ENCODE measurements at places on chromosomes 6 and 20. TPM values are rescaled to one million over a fixed set of nuclear protein-coding genes. Genes with fewer than 3 reads are reported as not detected.

- no peak for DNase-seq
- H3K27me3 ChIP-seq, result peaks cover 75% of the 10 kb centered on the region
- H3K4me1 ChIP-seq, result no peaks in the 10 kb centered on the region
- H3K27ac ChIP-seq, result no peak overlapping the region
- H3K4me3 ChIP-seq, result no peak overlapping the region
These were observed 75.2 kb downstream of the JPH2 start for GRCh38 chr20:44111712-44112335.

Gene CGA
- not detected for total RNA-seq

Gene CNBD2
- total RNA-seq, result 5.0 TPM

GRCh38 chr20:63313349-63314014, 20.5 kb downstream of the COL20A1 start:
- H3K4me3 ChIP-seq, result no peak overlapping the region
- DNase-seq, result no peak
- H3K27me3 ChIP-seq, result peaks cover 100% of the 10 kb centered on the region
- peaks cover 9% of the 10 kb centered on the region for H3K36me3 ChIP-seq
- H3K27ac ChIP-seq, result no peak overlapping the region

DNA sequence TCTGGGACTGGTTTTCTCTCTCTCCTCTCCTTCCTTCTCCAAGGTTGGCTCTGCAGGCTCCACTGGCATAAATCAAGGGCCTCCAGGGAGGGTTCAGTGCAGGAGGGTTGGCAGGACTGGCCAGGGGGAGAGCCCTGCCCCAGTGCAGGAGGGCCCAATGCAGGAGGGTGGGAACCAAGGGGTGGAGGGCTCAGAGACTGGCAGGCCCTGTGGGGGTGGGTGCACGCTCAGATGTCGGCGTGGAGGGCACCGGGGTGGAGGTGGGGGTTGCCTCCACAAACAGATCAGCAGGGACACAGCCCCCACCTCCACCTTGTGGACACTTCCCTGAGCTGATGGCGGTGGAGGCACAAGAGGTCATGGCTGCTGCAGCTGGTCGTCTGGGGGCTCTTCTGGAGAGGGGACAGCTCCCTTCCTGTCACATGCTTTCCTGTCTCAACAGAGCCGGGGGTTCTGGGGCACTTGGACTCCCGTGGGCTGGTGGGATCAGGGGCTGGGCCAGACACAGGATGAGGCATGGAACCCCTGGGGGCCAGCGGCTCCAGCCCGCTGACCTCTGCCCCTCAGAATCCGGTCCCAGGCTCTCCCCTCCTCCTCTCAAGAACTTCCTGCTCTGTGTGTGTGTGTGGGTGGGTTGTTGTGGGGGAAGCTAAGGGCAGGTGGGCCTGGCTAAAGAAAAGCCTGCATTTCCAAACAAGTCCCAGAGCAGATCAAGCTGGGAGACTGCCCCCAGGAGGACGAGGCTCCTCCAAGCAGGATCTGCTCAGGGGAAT, 2.7 kb upstream of the ABHD16B start:
- peaks cover 32% of the 10 kb centered on the region for H3K27me3 ChIP-seq
- DNase-seq, result no peak
- peaks cover 87% of the 10 kb centered on the region for H3K36me3 ChIP-seq

- H3K36me3 ChIP-seq, result no peaks in the 10 kb centered on the region
- H3K4me3 ChIP-seq, result no peak overlapping the region
These were observed 144.9 kb downstream of the TFAP2A start for GRCh38 chr6:10269814-10270472.

DNA sequence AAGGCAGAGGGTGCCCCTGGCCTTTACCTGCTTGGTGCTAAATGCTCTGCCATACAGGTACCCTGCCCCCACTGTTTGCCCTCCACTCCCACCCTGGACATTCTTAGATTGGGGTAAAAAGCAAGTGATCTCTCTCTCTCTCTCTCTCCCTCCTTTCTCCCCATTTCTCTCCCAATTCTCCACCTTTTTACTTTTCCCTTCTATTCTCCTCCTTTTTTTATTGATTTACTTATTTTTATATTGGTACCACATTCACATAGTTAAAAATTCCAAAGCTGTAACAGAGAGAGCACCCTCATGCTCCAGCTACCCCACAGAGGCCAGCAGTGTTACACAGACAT, 37.7 kb upstream of the ID1 start:
- H3K4me1 ChIP-seq, result peaks cover 71% of the 10 kb centered on the region
- no peak for DNase-seq
- peak overlapping the region; percentile 18 for H3K27ac ChIP-seq
- peak overlapping the region; percentile 61 for H3K4me3 ChIP-seq

Gene TDRD6
- total RNA-seq, result 0.07 TPM

DNA sequence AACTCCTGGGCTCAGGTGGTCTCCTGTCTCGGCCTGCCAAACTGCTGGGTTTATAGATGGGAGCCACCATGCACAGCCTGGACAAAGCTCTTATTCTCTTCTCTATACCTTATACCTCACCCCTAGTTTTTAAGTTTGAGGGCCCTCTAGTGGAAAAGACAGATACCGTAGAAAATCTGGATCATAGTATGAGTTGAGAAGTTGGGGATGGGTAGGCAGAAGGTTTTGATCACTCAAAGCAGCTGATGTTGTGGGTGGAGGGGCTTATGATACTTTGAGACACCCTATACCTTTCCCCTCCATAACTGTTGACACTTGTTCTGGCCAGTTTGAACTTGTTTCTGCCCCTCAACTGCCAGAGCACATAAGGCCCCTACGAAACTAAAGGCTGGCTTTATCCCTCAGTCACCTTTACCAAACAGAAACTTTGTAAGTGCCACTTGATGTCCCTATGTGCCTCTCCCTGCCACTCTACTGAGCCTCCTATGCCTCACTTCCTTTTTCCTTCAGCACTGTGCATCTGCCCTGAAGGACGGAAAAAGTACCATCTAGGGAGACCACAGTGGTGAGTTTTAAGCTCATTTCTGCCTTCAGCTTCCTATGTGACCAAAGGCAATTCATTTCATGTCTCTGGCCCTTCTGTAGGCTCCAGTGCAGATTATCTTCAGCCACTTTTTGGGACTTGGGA, 28.6 kb downstream of the RALY start:
- H3K27ac ChIP-seq, result no peak overlapping the region
- H3K4me1 ChIP-seq, result peaks cover 76% of the 10 kb centered on the region
- peaks cover 5% of the 10 kb centered on the region for H3K36me3 ChIP-seq

Gene ESF1
- 14.7 TPM for total RNA-seq

DNA sequence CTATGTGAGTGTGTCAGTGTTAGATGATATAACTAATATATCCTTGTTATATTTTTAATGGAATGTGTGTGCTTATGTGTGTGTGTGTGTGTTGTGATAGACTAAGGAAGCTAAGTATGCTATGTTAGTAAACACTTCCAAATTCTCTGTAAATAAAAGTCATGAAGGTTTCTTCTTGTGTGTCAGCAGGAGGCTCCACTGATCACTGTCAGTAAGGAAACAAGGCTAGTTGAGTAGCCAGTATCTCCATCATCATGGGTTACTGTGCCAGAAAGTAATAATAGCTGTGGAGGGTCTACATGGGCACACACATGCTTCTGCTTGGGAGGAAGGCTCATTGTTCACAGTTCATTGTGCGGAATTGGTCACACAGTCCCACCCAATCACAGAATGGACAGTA, 302.8 kb upstream of the RNF217 start:
- H3K27me3 ChIP-seq, result no peaks in the 10 kb centered on the region
- DNase-seq, result no peak
- no peaks in the 10 kb centered on the region for H3K4me1 ChIP-seq
- no peak overlapping the region for H3K27ac ChIP-seq
- H3K4me3 ChIP-seq, result no peak overlapping the region

DNA sequence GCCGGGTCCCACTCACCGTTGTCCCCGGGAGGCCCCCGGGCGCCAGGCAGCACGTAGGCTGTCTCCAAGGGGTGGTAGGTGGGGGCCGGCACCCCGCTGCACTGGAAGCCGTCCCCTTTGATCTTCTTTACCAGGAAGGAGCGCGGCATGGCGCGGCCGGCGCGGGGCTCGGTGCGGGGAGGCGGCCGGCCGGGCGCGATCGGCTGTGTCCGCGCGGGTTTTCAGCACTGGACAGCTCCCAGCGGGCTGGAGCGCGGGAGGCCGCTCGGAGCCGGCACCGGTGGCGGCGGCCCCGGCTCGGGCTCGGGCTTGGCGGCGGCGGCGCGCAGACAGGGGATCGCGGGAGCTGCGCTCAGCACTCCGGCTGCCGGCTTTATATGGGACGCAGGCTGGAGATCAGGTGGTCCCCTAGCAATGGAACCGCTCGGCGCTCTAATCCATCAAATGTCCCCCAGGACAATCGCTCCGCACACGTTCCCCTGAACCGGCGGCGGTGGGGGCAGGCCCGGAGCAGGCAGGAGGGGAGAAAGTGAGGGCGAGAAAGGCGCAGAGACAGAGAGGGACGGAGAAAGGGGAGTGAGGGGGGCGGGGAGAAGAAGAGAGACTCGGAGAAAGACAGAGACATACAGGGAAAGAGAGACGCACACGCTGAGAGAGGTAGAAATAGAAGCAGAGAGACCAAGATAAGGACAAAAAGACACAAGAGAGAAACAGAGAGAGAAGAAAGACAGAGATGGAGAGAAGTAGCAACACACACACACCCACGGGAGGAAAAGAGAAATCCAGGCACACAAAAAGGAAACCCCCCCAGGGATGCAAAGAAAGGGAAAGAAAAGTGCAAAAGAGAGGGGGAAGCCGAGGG, at the start of gene SCRT2:
TSS of gene SCRT2 (minus strand) at position 350 of the 862 bp plus-strand sequence. CDS start at position 149, 201 bp downstream.
- peak within 1 kb of the TSS; percentile 30 for H3K4me3 ChIP-seq
- peaks cover 82% of the 10 kb centered on the region for H3K27me3 ChIP-seq
- DNase-seq, result peak; percentile 77
- H3K36me3 ChIP-seq, result no peaks in the 10 kb centered on the region
- peak within 1 kb of the TSS; percentile 76 for H3K27ac ChIP-seq

Gene FABP7
- not detected for total RNA-seq

Gene DZANK1
- 1.0 TPM for total RNA-seq

Gene GLP1R
- total RNA-seq, result 4.8 TPM

- H3K27ac ChIP-seq, result no peak overlapping the region
- H3K4me3 ChIP-seq, result no peak overlapping the region
- no peaks in the 10 kb centered on the region for H3K4me1 ChIP-seq
- no peaks in the 10 kb centered on the region for H3K36me3 ChIP-seq
- no peak for DNase-seq
These were observed 44.1 kb upstream of the CHRNA4 start for GRCh38 chr20:63405102-63405730.

- peak; percentile 36 for DNase-seq
- peaks cover 19% of the 10 kb centered on the region for H3K4me1 ChIP-seq
- H3K4me3 ChIP-seq, result peak within 1 kb of the TSS; percentile 83
- H3K27me3 ChIP-seq, result peaks cover 43% of the 10 kb centered on the region
These were observed at the start of gene COL19A1 for GRCh38 chr6:69866351-69866769. Gene COL19A1, plus strand, starts transcription at chr6:69866556. Its CDS starts 13,012 bp downstream, at chr6:69879568.

GRCh38 chr20:49399329-49399728, 83.1 kb downstream of the KCNB1 start:
- peaks cover 85% of the 10 kb centered on the region for H3K27me3 ChIP-seq
- H3K36me3 ChIP-seq, result no peaks in the 10 kb centered on the region
- no peak for DNase-seq
- no peaks in the 10 kb centered on the region for H3K4me1 ChIP-seq
- H3K27ac ChIP-seq, result no peak overlapping the region

DNA sequence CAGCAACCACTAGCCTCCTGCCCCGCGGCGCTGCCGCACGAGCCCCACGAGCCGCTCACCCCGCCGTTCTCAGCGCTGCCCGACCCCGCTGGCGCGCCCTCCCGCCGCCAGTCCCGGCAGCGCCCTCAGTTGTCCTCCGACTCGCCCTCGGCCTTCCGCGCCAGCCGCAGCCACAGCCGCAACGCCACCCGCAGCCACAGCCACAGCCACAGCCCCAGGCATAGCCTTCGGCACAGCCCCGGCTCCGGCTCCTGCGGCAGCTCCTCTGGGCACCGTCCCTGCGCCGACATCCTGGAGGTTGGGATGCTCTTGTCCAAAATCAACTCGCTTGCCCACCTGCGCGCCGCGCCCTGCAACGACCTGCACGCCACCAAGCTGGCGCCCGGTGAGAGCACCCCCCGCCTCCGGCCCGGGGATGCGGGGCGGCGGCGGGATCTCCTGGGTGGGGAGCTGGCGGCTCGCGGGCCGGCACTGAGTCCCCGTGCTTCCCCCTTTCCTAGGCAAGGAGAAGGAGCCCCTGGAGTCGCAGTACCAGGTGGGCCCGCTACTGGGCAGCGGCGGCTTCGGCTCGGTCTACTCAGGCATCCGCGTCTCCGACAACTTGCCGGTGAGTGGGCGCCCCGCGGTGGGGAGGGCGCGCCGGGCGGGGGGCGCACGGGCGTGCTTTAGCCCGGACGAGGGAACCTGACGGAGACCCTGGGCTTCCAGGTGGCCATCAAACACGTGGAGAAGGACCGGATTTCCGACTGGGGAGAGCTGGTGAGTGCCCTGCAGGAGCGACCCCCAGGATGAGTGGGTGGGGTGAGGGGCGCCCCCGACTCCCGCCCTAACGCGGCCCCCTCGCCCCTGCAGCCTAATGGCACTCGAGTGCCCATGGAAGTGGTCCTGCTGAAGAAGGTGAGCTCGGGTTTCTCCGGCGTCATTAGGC, 585 bp downstream of the PIM1 start:
- H3K36me3 ChIP-seq, result peaks cover 66% of the 10 kb centered on the region
- H3K4me1 ChIP-seq, result peaks cover 23% of the 10 kb centered on the region
- peak; percentile 74 for DNase-seq
- H3K27ac ChIP-seq, result peak overlapping the region; percentile 75
- H3K27me3 ChIP-seq, result no peaks in the 10 kb centered on the region

Gene SNPH
- 2.4 TPM for total RNA-seq

GRCh38 chr6:14946753-14947152, 299.1 kb upstream of the JARID2 start:
- no peaks in the 10 kb centered on the region for H3K36me3 ChIP-seq
- no peak overlapping the region for H3K4me3 ChIP-seq
- DNase-seq, result no peak

Gene SLC22A2
- not detected for total RNA-seq

DNA sequence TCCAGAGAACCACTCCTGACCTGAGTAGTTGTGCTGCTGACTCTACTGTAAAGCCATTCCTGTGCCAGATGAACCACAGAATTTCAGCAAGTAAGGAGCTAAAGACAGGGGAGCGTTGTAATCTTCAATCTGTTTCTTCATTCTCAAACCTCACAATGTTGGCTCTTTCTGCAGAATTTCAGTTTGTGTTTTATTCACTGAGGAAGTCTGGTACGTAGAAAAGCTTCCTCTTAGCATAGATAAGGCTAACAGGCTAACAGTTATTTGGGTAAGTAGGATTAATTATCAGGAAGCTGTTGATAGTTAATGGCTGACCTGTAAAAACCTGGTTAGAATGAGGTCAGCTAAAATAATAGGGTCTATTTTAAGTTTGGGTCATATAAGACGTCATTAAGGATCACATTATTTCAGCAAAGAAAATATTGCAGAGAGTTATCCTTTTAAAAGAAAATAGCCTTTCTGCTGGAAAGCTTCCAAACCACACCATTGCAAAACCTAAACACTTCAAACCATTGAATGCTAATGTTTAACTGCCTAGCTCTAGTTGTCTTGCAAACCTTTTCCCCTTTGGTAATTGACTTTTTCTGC, 14.1 kb upstream of the TENT5A start:
- peaks cover 28% of the 10 kb centered on the region for H3K4me1 ChIP-seq
- H3K27me3 ChIP-seq, result peaks cover 13% of the 10 kb centered on the region
- peaks cover 6% of the 10 kb centered on the region for H3K36me3 ChIP-seq
- peak overlapping the region; percentile 29 for H3K4me3 ChIP-seq
- peak overlapping the region; percentile 78 for H3K27ac ChIP-seq

Measured in Calu3 (cell line).